ENCODE measurements at places on chromosomes 1 and 21. TPM values are rescaled to one million over a fixed set of nuclear protein-coding genes. Genes with fewer than 3 reads are reported as not detected.

Gene BCAN
- total RNA-seq = 1.5 TPM

Gene C4BPA
- total RNA-seq = not detected

Gene FALEC
- total RNA-seq = not detected

Gene FCRL3
- total RNA-seq = not detected
